IMR-90 (cell line): ENCODE measurements at places on chromosomes 1 and 21. TPM values are rescaled to one million over a fixed set of nuclear protein-coding genes. Genes with fewer than 3 reads are reported as not detected.

The AQP10 gene
- not detected in 2 replicates for total RNA-seq

- DNase-seq: no peak
Measured at GRCh38 chr1:197908716-197909220, 6.3 kb downstream of the C1orf53 start.

DNA sequence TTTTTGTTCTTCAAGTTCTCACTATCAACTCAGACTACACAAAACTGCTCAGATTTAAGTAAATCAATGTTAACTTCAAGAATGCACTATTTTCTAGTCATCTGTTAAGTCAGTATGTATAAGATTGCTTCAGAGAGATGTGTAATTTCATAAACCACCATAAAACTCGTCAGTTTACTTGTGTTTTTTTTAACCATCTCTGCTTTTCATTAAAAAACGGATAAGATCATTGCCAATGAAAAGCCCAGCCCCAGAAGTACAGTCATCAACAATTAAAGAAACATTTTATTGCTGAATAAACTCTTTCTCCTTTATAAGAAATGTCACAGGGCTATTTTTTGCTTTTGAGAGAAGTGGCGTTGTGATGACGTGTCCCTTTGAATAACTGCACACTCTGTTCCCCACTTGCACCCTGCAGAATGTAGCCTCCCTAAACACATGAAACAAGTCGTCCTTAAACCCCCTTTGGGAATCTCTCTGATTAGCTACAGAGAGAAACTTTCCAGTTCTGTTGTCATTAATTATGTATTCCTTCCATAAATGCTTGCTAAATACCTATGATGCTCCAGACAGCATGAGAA is 202.7 kb upstream of the FOXD3 start:
- DNase-seq: no peak

- DNase-seq: no peak
Measured at GRCh38 chr1:152806576-152806975, at the start of gene LCE1C. Gene LCE1C, minus strand, starts transcription at chr1:152806651. Its CDS starts 1,173 bp downstream, at chr1:152805478.

The TNFSF4 gene
- total RNA-seq: 19.7 and 23.6 TPM in 2 replicates

The OR2C3 gene
- not detected in 2 replicates for total RNA-seq

GRCh38 chr1:46812065-46812963 is 13.5 kb downstream of the CYP4B1 start:
- DNase-seq: no peak

The SH3BGR gene
- total RNA-seq: 1.1 and 1.6 TPM in 2 replicates

The OR2T2 gene
- not detected in 2 replicates for total RNA-seq

The NBPF20 gene
- total RNA-seq: 2.9 and 3.1 TPM in 2 replicates

The SLAMF6 gene
- not detected in 2 replicates for total RNA-seq

The KCNJ10 gene
- not detected in 2 replicates for total RNA-seq

GRCh38 chr1:160400646-160401486 is 502 bp downstream of the VANGL2 start:
- DNase-seq: no peak

The PTPRF gene
- total RNA-seq: 25.8 and 27.8 TPM in 2 replicates

- peak; percentile 81 for DNase-seq
Measured at GRCh38 chr1:198529414-198529813, 11.1 kb downstream of the ATP6V1G3 start.

- DNase-seq: no peak
Measured at GRCh38 chr1:7043719-7044535, 258.7 kb downstream of the CAMTA1 start.

DNA sequence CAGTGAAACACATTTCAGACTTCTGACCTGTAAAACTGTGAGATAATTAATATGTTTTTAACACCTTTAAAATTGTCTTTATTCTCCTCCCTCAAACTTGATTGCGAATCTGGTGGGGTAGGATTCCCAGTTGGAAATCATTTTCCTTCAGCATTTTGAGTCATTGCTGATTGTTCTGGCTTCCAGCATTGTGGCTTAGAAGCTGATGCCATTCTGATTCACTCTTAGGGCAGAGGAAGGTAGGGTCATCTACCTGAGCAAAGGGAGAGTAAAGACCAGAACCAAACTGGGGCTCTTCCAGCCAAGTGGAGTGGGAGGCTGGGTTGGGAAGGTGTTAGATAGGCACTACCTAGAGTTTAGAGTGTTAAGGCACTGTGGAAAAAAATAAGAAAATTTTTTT is 61.2 kb downstream of the MPZL1 start:
- DNase-seq: no peak

DNA sequence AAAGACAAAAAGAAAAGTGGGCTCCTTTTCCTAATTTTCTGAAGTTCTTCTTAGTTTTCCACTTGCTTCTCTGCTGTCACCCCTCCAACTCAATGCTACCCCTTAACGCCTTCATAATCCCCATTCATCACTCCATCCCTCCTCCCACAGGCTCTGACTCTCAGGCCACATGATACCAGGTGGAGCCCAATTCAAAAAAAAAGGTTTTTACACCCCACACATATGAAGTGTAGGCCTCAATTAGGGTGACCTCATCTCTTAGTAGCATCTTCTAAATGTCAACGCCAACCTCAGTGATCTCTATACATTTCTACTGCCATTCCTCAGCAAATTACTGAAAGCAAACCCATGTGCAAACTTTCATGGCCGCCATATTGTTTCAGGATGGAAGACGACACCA is 6.4 kb downstream of the SSBP3 start:
- no peak for DNase-seq

The LHX8 gene
- total RNA-seq: not detected in 2 replicates

- DNase-seq: peak; percentile 76
Measured at GRCh38 chr1:234315091-234315541, 58.1 kb upstream of the COA6 start.

DNA sequence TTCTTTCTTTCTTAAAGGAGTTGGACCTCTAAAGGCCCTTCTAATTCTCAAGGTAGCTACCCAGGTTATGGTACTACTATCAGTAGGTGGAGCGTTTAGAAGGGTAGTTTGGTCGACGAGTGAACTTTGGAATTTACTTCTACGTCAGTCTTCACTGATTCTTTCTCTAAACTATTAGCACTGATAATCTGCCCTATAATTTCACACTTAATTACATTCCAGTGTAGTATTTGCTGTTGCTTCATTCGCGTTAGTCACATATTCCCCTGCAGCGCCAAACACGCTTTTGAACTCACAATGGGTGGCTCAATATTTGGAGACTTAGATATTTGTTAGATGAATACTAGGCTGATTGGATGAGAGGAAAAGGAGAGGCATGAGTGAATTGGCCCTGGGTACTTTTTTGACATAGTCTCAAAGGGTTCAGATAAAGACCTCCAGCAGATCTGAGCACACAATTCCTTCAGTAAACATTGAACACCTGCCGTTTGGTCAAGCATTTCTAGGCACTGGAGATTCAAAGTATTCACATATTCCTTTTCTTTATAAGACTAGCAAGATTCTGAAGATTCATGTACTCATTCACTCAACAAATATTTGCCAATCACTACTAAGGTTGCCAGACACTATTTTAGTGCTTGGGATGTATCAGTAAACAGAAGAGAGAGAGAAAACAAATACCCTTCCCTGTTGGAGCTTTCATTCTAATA is 929 bp upstream of the FOXJ3 start:
- DNase-seq: peak; percentile 45

The CELA3A gene
- not detected in 2 replicates for total RNA-seq

- DNase-seq: no peak
Measured at GRCh38 chr1:166876540-166876838, 425 bp upstream of the TADA1 start.

GRCh38 chr1:196997423-196997822 is 20.1 kb downstream of the CFHR5 start:
- peak; percentile 56 for DNase-seq

DNA sequence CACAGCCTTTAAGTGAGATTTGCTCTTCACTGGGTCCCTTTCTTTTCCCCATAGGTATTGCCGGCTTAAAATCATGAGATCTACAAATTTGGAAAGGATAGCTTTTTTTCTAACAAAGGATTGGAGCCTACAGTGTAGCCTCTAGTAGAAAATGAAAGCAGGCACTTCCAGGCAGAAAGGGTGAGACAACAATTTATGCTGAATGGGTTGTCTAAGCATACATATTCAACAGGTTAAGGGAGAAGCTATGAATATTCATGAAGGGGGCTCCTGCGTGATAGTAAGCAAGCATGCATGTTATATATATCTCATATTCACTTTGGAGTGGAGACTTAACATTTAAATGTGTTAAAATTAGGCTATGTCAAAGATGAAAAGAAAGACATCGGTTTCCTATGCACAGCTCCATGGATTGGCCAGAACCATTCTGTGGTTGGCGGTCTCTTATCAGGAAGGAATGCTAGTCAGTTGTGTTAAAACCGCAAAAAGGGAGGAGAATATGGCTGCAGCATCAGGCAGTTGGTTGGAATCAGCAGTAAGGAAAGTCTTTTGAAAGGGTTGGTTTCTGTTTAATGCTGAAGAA is 66.0 kb downstream of the VCAM1 start:
- peak; percentile 74 for DNase-seq

DNA sequence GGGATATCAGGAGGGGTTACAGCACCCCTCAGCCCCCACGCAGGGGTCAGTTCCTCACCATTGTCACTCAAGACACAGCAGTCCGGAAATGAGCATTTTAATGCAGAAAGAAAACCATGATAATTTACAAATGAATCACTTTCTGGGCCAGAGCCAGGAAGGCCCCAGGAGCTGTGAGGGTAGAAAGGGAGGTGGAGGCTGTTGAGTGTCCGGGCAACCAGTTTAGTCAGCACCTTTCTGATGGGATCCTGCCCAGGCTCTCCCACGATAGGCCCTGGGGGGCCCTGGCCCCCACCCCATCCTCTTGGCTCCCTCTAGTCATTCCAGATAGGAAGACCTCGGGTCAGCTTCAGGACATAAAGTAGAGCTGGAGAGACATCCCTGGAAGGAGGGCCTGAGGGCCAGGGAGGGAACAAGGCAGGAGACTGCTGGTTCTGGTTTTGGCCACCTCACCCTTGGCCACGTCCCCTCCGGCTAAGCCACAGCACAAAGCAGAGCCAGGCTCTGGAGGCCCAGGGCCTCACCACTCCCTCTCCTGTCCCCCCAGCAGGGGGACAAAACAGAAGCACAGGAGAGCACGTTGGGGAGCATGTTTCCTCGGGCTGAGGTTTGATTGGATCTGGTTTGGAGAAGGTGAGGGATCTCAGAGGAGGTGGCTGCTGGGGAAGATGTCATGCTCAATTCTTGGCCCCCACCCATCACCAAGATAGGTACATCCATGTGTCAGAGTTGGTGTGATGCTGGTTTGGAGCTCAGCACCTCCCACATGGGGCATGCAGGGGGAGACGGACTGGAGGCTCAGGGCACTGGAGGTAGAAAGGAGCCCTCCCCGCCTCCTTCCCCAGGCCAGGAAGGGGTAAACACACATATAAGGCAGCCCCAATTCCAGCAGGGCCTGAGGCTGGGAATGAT is 20.6 kb downstream of the ETNK2 start:
- DNase-seq: peak; percentile 89

DNA sequence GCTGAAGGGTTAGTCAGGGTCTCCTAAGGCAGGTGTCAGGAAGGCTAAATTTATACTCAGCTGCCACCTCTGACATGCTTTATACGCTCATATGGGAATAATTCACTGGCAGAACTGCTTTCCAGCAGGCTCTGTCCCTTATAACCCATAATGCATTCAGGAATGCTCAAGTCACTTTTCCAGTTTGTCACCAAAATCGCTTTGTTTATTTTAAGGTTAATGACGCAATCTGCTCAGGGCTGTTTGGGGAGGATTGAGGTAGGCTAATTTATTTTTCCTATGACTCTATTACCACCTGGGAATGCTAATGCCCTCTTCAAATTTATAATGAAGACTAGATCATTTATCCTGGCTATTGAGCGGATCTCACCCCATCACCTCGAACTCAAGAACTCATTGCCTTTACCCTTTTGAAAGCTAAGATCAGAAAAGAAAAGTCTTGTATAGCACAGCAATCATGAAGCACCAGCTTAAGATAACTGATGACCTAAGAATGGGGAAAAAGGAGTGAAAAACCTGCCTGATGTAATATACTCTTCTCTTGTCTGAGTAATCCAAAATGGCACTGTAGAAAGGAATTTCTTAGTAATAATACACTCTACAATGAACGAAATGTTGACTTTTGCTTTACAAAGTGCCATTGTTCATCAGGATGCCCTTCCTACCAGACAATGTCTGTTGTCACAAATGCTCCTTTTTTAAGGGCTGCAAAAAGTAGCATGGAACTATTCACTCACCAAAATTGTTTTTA is 97.9 kb upstream of the EXO1 start:
- DNase-seq: no peak

DNA sequence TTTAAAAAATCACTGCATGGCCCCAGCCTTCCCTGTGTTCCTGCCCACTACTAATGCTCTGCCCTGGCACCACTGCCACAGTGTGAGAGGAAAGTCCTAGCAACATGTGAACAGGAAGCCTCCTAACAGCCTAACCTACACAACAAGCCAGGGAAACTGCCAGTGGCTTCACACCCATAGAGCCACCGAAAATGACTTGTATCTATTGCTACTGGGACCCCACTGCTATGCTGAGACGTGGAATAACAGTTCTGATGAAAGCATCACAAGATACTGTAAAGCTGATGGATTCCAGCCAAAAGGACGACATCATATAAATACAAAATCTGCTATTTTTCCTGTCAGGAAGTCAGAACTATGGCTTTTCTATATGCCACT is 74.9 kb downstream of the JAK1 start:
- DNase-seq: peak; percentile 57

- peak; percentile 63 for DNase-seq
Measured at GRCh38 chr1:41810446-41810845, 108.3 kb downstream of the HIVEP3 start.

GRCh38 chr1:240820816-240821215 is 208.9 kb upstream of the GREM2 start:
- no peak for DNase-seq

DNA sequence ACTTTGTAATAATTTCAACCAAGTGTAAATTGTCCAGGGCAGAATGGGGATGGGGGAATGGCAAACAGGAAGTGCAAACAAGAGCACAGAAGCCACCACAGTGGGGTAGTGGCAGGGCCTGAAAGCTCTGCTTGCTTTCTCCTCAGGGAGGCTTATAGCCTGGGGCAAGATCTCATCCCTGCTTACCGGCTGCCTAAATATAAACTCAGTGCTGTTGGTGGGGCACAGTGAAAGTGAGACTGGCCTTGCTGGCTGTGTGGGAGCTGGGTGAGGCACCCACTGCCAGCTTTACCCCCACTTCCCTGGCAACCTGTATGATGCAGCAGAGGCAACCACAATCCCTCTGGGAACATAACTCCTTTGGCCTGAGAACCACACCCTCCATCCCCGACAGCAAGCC is 15.2 kb downstream of the STYXL2 start:
- DNase-seq: no peak

GRCh38 chr1:116175611-116176010 is 64.4 kb downstream of the MAB21L3 start:
- no peak for DNase-seq

The CGN gene
- total RNA-seq: 0.28 and 0.36 TPM in 2 replicates
